ENCODE measurements at places on chromosomes 11 and 22. TPM values are rescaled to one million over a fixed set of nuclear protein-coding genes. Genes with fewer than 3 reads are reported as not detected.

DNA sequence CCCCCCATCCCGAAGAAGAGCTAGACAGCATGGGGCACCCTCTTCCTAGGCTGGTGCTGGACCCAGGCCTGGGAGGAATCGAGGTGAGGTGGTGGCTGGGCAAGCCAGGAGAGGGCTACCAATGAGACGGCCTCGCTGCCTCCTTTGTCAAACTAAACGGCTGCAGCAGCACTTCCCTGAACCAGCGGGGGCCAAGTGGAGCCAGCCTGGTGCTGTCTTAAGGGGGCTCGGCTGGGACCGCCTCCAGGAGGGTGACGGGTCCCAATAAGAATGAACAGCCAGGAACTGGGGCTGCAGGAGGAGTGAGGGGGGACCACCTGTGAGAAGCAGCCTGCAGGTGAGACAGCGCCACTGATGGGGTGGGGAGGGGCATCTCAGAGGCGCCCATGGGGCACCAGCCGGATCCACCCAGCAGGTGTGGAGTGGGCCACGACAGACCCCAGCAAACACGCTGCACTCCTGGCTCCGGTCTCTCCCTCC, 17.1 kb downstream of the IFT27 start:
- peaks cover 20% of the 10 kb centered on the region for H3K27me3 ChIP-seq
- no peaks in the 10 kb centered on the region for H3K36me3 ChIP-seq
- H3K4me1 ChIP-seq = peaks cover 5% of the 10 kb centered on the region
- no peak overlapping the region for H3K27ac ChIP-seq
- H3K4me3 ChIP-seq = no peak overlapping the region

DNA sequence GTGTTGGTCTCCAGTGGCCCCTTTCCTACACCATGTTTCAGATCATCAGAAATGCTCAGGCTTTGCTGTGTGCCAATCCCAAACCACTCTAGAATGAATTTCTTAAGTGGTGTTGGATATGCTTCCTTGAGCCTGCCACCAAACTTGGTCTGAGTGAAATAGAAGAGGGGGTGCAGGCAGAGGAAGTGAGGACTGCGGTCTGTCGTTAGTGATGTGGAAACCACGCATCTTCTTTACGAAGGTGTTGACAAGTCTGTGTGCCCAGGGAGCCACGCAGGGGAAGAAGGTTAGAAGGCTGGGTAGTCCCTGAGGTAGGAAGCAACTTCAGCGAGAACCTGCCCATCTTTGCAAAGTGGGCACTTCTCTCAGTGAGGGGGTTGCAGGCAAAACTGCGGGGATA, 187.4 kb upstream of the NAV2 start:
- H3K36me3 ChIP-seq = no peaks in the 10 kb centered on the region
- no peaks in the 10 kb centered on the region for H3K4me1 ChIP-seq
- peaks cover 64% of the 10 kb centered on the region for H3K27me3 ChIP-seq

Gene MPPED2
- total RNA-seq = not detected

- no peaks in the 10 kb centered on the region for H3K4me1 ChIP-seq
- H3K4me3 ChIP-seq = no peak overlapping the region
- H3K27ac ChIP-seq = no peak overlapping the region
- H3K27me3 ChIP-seq = peaks cover 36% of the 10 kb centered on the region
- peak; percentile 14 for DNase-seq
Measured at GRCh38 chr11:70471254-70471653, 72.9 kb downstream of the CTTN start.

Gene ST14
- not detected for total RNA-seq

DNA sequence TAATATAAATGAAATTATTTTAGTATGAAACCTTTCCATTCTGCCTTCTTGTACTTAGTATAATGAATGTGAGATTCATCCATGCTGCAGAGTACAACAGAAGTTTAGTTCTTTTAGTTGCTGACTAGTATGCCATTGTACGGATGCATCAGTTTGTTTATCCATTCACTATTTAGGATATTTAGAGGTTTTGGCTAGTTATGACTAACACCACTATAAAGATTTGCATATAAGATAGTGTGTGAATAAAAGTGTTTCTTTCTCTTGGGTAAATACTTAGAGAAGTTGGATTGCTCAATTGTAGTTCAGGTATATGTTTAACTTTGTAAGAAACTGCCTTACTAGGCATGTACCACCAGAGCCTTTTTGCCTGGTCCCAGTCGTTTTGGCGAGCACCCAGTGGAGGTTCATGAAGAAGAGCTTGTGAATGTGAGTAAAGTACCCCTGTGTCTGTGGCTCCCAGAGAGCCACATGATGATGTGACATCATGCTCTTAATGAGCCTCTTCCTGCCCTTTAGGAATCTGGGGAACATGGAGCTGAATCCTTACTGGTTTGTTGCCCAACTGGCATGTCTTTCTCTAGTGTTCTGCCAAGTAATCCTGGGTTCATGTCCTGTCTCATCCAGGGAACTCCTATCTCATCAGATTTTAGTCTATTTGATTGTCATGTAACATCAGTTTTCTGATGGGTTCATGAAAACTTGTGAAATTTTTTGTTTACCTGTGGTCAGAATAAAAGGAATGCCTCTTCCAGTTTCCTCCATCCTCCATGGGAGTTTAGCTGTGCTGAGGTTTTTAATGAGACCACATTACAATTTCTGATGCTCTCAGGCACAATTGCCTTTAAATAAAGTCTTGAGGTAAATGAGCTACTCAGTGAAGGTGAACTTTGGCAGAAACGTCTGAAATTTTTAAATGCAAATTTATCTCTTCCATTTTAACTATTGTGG, 234.8 kb downstream of the CASP12 start:
- no peaks in the 10 kb centered on the region for H3K27me3 ChIP-seq
- H3K27ac ChIP-seq = no peak overlapping the region
- H3K36me3 ChIP-seq = no peaks in the 10 kb centered on the region
- no peak for DNase-seq
- no peak overlapping the region for H3K4me3 ChIP-seq

DNA sequence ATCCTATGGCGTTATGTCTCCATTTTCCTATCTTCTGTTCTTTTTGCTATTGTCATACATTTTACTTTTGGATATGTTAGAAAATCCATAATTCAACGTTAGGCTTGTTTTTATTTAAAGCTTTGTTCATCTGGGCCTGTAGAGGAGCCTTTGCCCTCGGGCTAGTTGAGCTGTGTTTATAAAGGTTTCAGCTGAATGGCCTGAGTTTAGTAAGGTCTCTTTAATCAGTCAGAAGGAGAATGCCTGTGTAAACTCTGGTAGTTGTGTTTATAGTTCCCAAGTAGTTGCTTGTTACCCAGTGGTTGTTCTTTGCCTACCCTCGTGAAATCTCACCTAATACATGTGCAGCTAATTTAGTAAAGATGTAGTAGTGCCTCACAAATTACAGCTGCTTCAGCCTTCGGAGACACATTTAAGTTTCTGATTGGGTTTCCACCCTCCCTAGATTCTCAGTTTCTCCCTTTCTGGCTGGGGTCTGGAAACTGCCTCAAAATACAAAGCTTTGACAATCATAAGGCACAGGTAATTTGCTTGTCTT, 33.1 kb downstream of the MTMR3 start:
- peaks cover 92% of the 10 kb centered on the region for H3K4me1 ChIP-seq
- H3K27me3 ChIP-seq = peaks cover 2% of the 10 kb centered on the region

- H3K36me3 ChIP-seq = peaks cover 2% of the 10 kb centered on the region
- peaks cover 2% of the 10 kb centered on the region for H3K27me3 ChIP-seq
- H3K4me1 ChIP-seq = peaks cover 65% of the 10 kb centered on the region
Measured at GRCh38 chr11:10456519-10456918, 1.5 kb downstream of the AMPD3 start.

DNA sequence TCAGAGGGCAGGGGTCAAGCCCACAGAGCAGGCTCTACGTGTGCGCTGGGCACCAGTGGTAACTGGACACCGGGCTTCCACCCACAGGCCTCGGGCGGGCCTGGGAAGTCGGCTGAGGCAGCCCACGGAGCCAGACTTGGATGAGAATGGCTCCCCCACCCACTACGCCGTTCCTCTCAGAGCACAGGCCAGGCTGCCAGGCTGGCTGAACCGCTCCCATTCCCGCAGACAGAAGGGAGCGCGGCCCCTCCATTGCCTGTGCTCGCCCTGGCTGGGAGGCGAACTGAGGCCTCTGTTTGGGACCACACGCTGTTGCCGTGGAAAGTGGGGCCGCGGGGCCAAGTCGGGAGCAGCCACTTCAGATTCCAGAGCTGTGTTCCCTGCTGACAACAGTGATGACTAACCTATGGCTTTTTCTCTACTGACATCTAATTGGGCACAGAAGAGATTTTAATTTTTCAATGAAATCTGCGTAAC, 63.9 kb downstream of the MYH9 start:
- H3K27ac ChIP-seq = peak overlapping the region; percentile 99
- peaks cover 60% of the 10 kb centered on the region for H3K4me1 ChIP-seq
- peaks cover 78% of the 10 kb centered on the region for H3K36me3 ChIP-seq
- H3K27me3 ChIP-seq = peaks cover 82% of the 10 kb centered on the region
- no peak overlapping the region for H3K4me3 ChIP-seq

Gene OR8K1
- total RNA-seq = not detected

- no peaks in the 10 kb centered on the region for H3K27me3 ChIP-seq
- H3K36me3 ChIP-seq = peaks cover 6% of the 10 kb centered on the region
- H3K4me1 ChIP-seq = no peaks in the 10 kb centered on the region
- no peak for DNase-seq
- H3K27ac ChIP-seq = no peak overlapping the region
Measured at GRCh38 chr22:48856308-48856615, 971.4 kb downstream of the BRD1 start.

Gene SLC22A8
- total RNA-seq = not detected

DNA sequence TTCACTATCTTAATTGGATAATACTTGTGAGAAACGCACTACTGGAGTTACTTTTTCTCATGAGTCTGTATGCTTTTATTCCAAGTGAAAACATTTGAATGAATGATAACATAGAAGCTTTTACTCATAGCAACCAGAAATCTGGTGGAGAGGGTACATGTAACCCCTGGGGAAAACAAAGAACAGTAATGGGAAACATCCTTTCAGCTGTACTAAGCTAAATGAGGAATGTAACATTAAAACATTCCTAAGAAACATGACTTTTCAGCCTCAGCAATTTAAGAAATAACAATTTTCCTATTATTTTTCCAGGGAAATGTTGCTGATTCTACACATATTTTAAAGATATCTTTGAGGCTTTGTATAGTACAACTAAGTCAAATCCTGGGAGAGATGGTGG, 97.2 kb upstream of the CEP126 start:
- no peak for DNase-seq
- no peaks in the 10 kb centered on the region for H3K36me3 ChIP-seq
- H3K4me3 ChIP-seq = no peak overlapping the region
- H3K27me3 ChIP-seq = no peaks in the 10 kb centered on the region

DNA sequence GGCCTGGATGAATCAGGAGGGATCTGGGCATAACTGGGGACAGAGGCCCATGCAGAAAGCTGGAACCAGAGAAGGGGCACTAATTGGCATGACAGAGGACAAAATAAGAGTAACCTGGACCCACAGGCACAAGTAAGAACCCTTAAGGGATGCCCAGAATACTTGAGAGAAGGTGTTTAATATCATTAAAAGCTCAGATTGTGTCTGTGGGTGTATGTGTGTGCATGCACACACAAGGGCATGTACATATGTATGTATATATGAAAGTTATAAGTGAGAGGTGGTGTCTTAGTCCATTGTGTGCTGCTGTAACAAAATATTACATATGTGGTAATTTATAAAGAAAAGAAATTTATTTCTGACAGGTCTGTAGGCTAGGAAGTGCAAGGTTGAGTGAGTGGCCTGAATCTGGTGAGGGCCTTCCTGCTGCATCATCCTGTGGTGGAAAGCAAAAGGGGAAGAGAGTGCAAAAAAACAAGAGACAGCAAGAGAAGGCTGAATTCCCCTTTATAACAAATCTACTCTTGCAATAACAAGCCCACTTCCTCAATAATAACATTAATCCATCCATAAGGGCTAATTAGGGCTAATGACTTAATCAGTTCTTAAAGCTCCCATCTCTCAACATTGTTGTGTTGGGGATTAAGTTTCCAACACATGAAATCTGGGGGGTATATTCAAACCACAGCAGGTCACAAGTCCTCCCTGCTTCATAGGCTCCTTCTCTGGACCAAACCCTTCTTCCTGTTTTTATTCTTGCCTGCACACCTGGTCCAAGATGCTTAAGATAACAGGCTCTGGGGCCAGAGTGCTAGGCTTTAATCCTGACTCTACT, 68.3 kb upstream of the POU2AF2 start:
- DNase-seq = no peak
- peaks cover 13% of the 10 kb centered on the region for H3K4me1 ChIP-seq
- H3K27me3 ChIP-seq = no peaks in the 10 kb centered on the region
- no peak overlapping the region for H3K27ac ChIP-seq
- H3K36me3 ChIP-seq = no peaks in the 10 kb centered on the region
- H3K4me3 ChIP-seq = no peak overlapping the region
